ENCODE measurements at places on chromosomes 7 and 10. TPM values are rescaled to one million over a fixed set of nuclear protein-coding genes. Genes with fewer than 3 reads are reported as not detected.

Gene C10orf62
- total RNA-seq, result not detected

GRCh38 chr10:16520900-16521299 is 779 bp downstream of the C1QL3 start:
- DNase-seq, result no peak

Gene MOGAT3
- not detected for total RNA-seq

Gene CDH23
- not detected for total RNA-seq

- DNase-seq, result no peak
These were observed 1.6 kb upstream of the ADAP1 start for GRCh38 chr7:956031-956430.

Gene GJD4
- not detected for total RNA-seq

GRCh38 chr7:123749537-123749857 is 694 bp upstream of the WASL start:
- DNase-seq, result no peak

DNA sequence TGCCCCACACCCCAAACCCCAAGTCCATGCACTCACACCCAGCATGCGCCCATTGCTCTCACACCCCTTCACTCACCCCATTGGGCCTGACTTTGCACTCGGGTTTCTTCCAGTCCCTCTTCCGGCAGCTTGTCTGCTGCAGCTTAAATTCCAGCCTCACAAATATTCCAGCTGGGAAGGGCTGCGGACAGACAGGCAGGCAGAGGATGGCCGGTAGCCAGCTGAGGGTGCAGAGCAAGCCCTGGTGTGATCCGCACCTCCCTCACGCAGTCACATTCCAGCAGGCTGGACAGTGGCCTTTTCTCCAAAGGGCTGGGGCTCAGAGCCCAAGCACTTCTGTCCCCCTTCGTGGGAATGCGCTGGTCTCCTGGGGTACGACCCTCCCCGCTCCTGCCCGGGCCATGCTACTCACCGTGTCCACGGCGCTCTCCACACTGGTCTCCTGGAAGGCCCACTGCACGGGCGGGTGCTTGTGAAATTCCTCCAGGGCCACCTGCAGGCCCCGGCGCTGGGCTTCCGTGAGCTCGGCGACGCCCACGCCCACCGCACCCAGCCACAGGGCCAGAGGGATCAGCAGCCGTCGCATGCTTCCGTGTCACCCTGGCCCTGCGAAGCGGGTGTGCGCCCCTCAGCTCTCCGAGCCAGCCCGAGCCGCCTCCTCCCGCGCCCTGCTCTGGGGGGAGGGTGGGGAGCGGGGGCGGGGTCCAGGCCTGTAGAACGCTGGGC is 1.2 kb downstream of the RARRES2 start:
- no peak for DNase-seq

DNA sequence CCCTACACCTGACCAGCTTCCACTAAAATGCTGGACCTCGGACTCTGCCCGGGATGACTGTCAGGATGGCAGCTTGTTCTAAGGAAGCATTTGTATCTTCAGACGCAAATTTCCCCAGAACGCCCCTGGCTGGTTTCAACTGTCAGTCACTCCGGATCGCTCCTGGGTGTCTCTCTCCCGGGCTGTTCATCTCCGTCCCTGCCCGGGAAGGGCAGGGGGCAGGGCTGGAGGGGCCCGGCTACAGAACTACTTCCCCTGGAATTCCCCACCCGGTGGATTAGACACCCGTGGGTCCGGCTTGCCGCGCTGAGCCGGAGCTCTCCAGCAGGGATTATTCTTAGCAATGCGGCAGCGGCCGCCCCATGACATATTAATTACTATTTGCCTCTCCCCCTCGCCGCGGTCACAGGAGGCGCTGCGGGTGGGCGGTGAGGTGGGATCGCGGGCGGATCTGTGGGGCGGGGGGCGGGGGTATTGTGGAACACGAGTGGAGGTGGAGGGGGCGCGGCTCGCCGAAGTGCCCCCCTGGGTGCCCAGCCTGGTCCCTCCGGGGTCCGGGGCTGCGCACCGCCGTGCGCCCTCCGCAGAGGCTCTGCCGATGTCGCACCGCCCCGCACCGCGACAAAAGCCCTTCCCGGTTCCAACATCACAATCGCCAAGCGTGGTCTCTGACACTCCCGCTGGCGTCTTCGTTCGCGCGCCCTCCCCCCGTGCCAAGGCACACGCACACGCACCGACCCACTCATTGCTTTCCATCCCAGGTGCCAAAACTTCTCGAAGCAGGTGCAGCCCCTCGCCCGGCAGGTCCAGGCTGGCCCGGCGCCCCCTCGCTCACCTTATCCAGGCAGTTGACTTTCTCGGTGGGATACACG is 276.1 kb upstream of the NEBL start:
- no peak for DNase-seq

DNA sequence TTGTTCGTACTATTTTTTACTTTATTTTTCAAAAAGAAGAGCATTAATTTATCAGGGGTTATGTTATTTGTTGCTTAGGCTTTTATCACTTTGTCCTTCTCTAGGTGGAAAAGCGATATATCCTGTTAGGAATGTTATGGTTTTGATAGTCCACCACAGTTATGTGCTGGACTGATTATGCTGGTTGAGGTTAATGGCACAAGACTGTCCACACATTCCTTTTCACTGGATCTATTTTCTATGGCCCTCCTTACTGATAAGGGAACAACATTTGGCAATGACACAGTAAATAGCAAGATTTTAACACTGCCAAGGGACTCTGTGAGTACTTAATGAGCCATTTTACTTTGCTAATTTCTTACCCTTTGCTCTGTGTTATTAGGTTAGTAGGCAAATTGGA is 1212.3 kb downstream of the NXPH1 start:
- no peak for DNase-seq

DNA sequence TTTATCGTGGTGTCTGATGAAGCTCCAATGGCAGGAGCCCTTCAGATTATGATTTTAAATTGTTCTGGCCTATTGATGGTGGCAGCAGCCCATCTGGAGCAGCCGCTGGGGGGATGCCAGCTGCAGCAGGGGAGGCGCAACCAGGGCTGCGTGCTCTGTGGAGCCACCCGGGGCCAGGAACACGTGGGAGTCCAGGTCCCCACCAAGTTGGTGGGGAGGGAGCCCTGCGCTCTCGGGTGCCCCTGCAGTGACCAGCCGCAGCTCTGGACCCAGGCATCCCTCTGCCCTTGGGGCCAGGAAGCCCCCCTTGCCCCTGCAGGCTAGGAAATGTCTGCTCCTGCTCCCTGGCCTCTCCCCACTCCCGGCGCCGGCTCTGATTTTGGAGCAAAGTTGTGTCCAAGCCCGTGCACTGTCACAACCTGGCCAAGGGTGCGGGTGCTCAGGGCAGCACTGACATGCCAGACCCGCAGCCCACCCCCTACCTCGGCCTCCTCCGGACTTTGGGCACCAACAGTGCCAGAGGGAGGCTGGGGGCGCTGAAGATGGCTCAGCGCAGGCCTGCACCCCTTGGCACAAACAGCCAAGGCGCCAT is 147.2 kb upstream of the ADO start:
- no peak for DNase-seq

DNA sequence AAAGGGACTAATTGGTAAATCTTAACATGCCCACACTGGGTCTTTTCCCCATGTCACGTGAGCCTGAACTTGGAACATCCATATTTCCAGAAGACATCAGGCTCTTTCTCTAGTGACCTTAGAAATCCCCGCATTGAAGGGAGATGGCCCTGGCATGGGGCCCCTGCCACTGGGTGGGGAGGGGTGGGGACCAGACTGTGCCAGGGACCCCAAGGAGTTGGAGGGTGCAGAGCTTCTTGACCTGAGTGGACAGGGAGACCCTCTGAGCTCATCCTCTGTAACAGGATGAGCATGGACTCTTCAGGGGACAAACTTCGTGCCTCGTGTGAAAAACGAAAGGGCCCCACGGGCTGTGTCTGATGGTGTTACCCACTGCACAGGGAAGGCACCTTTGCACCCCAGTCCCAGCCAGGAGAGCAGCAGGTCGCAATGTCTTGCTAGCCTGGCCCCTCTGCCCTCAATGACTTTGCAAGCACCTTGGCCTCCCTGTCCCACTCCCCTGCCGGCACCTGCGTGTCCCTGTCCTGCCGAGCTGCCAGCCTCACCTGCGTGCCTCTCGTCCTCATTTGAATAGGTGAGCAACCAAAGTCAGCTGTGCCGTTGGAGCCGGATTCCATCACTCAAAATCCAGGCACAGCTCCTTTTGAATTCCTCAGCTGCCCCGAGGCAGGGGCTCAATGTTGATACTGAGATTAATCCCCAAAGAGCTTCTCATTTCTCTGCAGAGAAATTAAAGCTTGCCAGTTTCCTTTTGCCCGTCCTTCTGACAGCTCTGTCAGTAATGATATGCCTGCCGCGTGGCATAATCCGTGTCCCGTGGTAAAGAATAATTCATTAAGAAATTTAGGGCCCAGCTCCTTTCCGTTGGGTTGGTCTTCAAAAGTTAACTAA is 234.9 kb downstream of the EBF3 start:
- DNase-seq, result no peak

DNA sequence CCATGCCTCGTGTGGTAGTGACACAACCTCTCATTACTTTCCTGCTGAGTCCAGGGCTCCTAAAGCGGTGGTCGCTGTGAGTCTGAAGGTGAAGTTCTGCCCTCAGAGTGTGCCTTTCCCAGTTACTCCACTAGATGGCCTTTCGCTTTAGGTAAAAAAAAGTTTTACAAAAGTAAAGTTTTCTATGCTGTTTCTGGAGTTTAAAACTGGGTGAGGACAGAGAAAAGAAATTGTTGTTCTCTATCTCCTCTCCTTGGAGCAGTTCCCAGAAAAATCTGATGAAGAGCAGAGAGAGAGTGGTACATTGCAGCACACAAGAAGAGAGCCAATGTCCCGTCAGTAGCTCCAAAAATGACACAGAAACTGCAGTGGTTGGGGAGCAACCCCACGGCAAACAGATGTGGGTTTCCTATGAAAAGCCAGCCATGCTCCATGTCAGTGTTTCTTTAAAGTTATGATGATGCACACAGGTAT is 257.1 kb downstream of the GLI3 start:
- no peak for DNase-seq

Gene ALOX5
- total RNA-seq, result not detected

Gene SLC26A3
- not detected for total RNA-seq

Gene ERVW-1
- total RNA-seq, result not detected

Gene SMO
- 6.2 TPM for total RNA-seq

DNA sequence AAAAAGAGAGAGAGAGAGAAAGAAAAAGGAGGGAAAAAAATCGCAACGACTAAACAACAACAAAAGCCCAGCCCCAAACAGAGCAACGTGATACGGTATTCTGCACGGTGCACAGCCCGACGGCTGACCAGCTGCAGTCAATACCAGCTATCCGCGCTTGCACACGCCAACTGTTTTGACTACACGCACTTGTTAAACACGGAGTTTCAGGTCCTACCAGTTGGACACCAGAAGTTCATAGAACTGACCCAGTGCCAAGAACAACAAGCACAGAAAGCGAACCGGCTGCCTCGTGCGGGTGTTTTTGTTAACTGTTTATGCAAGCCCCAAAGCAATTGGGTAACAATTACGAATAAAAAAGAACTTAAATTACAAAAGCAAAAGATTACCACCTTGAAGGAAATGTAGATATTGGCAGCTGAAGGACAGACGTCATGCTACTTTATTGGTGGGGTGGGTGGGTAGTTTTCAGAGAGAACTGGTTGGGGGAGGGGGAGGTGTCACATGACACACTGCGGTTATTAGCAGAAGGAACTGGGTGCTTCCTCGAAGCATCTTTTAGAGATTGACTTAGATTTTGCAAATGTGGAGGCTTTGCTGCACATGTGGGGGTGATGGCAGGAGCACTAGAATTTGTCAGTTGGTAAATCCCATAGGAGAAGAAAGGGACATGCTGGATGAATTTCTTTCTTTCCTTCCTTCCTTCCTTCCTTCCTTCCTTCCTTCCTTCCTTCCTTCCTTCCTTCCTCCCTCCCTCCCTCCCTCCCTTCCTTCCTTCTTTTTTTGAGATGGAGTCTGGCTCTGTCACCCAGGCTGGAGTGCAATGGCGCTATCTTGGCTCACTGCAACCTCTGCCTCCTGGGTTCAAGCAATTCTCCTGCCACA is 110.6 kb upstream of the EFCAB10 start:
- DNase-seq, result peak; percentile 69

- DNase-seq, result no peak
These were observed 66.4 kb upstream of the JAZF1 start for GRCh38 chr7:28246921-28247461.

Gene GRID2IP
- not detected for total RNA-seq

DNA sequence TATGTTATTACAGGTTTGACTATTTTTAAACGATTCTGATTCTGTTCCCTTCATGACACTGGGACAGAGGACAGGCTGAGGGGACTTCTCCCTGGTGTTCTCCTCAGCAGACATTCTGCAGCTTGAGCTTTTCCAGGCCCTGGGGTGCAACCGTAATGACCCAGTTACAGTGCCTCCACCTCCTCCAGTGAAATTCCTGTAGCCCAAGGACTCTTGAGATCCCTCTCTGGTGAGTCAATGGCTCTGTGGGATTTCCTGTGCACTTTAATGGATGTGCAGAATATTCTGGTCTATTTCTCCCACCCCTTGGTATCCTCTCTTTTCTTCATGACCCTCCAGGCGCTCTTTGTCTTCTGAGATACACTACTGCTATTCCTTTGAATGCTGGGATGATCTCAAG is 319.3 kb downstream of the INHBA start:
- no peak for DNase-seq

DNA sequence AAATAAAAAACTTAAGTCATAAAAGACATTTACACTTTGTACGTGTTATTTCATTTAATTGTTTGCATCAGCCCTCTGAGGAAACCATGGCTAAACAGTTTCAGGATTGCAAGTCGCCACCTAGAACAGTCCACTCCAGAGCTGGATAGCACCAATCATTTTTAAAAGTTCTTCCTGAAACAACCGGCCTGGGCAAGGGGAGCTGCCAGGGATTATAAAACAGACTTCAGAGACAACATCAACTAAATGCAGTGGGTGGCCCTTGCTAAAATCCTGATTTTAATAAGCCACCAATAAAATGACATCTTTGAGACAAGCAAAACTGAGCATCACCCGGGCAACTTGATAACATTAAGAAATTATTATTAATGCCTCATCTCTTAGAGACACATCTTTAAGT is 13.5 kb downstream of the DLG5 start:
- DNase-seq, result no peak

DNA sequence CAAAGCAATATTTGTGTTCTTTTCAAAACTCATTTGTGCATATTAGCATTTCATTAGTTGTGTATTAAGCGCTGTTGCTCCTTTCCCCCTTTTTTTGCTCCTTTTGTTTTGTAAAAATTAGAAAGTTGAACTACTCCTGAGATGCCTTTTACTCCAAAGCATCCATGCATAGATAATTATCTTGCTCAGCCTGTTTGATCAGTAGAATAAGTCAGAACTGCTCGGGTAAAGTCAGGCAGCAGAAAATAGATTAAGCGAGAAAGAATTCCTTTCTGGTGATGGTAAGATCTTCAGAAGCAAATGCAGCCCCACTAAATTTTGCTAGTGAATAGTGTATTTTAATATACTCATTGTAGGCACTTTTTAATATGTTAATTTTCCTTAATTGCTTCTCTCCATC is 227.1 kb downstream of the TEX36 start:
- DNase-seq, result no peak

GRCh38 chr7:152312316-152312715 is 123.5 kb downstream of the KMT2C start:
- DNase-seq, result no peak

GRCh38 chr10:58178811-58179210 is 88.9 kb downstream of the IPMK start:
- DNase-seq, result no peak
